ENCODE measurements at places on chromosomes 5 and 9.

GRCh38 chr5:124702525-124702924 is 43.9 kb downstream of the ZNF608 start:
- no peak for DNase-seq

- no peak for DNase-seq
Observed at GRCh38 chr9:135076876-135077430, 10.5 kb upstream of the OLFM1 start.

DNA sequence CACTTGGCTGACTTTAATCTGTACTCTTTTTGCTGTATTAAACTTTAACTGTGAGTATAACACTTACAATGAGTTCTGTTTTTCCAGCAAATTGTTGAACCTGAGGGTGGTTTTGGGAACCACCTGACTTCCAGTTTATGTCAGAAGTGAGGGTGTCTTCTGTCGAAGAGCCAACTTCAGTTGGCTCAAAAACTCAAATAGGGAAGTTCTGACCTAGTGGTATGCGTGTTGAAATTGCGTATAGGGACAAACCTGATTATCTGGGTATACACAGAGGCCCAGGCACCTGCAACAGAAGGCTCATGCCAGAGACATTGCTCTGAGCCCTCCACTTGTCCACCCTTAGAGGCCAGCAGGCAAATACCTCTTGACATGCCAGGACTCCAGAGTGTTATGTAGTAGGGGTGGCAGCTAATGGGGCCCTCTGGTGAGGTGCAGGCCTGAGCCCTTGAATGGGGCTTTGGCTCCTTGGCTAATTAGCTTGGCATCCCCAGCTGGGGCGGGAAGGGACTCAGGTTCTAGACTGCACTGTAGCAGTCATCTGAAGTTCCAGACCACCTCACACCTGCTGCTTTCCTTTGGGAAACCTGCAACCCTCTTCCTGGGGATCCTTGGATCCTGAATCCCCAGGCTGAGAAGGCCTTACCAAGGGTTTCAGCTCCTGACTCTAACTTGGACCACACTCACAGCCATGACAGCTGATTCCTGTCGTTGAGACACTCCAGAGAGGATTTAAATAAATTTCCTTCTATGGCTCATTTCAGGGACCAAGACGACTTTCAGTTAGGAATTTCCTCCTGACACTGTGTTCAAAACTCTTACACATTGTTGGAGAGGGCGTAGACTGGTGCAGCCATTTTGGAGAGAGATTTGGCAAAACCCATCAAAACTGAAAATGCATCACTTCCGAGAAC is 189.6 kb downstream of the HSPA4 start:
- DNase-seq, result peak; percentile 13

- DNase-seq, result no peak
Observed at GRCh38 chr5:31361234-31361633, 167.7 kb downstream of the CDH6 start.

GRCh38 chr5:141722266-141722665 is 40.2 kb upstream of the ARAP3 start:
- peak; percentile 16 for DNase-seq

DNA sequence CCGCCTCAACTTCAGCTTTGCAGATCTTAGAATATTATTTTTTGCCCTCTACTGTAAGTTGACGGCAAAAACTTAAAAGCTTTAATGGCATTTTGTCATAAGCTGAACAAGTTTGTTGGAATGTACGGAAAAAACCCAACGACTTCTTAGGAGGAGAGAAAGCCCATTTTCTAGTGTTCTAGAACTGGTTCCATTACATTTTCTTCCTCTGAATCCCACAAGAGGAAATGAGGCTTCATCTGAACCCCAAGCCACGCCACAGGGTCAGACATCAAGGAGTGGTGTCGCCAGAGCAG is 113.7 kb downstream of the LHFPL2 start:
- DNase-seq, result no peak

DNA sequence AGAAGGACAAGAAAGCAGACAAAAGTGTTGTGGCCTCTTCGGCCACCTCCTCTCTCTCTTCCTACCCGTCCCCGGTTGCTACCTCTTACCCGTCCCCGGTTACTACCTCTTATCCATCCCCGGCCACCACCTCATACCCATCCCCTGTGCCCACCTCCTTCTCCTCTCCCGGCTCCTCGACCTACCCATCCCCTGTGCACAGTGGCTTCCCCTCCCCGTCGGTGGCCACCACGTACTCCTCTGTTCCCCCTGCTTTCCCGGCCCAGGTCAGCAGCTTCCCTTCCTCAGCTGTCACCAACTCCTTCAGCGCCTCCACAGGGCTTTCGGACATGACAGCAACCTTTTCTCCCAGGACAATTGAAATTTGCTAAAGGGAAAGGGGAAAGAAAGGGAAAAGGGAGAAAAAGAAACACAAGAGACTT is 2.4 kb downstream of the EGR1 start:
- DNase-seq, result no peak

DNA sequence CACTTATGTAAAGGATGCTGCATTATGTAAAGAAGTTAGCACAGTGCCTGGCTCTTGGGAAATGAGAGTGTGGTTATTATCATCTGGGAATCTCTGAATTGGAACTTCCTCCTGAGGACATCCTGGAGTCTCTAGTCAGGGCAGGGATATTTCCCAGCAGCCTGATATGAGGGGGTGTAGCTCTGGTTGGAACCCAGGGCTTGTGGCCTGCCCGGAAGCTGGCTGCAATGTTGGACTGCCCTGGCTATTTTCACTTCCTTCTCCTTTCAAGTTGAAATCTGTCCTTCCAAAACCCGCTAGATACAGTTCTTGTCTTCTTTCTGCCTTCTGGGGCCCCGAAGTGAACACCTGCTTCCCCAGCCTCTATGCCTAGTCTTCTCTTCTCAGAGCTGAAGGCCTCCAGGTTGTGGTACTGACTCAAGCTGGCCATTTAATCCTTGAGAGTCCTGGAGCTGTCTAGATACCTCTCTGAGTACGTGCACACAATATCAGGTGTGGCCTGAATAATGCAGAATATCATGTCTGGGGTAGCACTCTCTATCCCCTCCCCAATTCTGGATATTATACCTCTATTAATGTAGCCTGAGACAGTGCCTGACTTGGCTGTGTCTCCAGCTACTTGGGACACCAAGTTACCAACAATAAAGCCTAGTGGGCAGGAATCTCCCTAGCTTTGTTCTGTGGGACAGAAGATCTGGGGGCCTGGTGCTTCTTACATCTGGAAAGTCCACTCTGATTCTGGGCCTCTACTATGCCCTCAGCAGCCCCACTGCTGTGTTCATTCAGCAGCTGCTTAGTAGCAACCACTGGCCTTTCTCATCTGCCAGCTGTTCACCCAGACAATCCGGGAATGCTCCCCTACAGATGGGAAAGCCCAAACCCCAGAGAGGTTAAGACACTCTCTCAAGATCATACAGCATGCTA is 45.0 kb downstream of the SLC6A7 start:
- no peak for DNase-seq

DNA sequence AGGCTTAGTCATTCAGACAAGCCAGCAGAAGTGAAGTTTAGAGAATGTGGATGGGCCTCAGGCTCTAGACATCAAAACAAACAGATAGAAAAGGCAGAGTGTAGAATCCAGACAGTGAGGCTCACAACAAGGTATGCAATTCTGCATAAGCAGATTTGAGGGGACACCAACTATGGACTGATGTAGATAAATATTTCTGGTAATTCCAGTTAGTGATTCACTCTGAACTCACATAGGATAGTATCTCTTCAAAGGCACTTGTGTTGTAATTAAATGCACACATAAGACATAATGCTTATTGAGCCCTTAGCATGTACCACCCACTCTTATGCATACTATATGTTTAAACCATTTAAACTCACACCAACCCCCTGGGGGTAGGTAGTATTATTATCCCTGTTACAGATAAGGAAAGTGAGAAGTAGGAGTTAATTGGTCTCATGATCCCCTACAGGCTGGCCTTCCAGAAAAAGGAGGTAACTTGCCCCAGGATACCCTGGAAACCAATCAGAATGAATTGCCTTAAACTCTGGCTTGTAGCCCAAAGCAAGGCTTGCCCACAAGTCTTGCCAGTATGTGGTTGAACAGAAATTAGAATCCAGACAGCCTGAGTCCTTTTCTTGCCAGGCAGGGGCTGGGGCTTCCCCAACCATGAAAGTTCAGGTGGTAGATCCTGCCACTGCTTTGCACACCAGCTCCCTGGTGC is 39.5 kb upstream of the HSPB3 start:
- DNase-seq, result no peak

All from KBM-7 (cell line).